Adipocyte (in vitro differentiated cells): ENCODE measurements at places on chromosomes 11 and 22.

GRCh38 chr11:48031602-48032001 is 51.2 kb downstream of the PTPRJ start:
- DNase-seq, result no peak

GRCh38 chr11:64067230-64067993 is 31.7 kb downstream of the FLRT1 start:
- no peak for DNase-seq

DNA sequence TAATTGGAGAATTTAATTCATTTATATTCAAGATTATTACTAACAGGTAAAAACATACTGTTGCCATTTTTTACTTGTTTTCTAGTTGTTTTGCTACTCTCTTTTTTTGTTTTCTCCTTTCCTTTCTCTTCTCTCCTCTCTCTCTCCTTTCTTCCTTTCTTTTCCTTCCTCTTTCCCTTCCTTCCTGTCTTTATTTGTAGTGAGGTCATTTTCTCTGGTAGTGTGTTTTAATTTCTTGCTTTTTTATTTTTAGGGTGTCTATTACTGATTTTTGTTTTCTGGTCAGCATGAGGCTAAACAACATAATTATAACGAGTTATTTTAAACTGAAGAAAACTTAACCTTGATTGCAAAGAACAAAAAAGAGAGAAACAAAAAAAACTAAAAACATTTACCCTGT is 112.4 kb upstream of the SERPIND1 start:
- DNase-seq, result no peak

DNA sequence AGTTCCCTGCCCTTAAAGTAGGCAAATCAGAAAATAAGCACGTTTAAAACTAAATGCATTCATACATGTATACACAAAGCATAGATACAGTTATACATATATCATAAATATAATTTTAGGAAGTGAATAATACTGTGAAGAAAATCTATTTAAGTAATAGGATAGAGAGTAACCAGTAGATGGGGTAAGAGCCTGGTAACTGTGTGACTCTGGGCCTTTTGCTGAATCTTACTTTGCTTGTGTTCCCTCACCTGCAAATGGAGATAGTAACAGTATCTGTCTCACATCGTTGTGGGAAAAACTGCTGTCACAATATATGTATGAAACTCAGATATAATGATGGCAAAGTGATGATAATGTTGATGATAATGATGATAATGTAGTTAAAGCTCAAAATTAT is 29.9 kb downstream of the MS4A2 start:
- DNase-seq, result no peak

DNA sequence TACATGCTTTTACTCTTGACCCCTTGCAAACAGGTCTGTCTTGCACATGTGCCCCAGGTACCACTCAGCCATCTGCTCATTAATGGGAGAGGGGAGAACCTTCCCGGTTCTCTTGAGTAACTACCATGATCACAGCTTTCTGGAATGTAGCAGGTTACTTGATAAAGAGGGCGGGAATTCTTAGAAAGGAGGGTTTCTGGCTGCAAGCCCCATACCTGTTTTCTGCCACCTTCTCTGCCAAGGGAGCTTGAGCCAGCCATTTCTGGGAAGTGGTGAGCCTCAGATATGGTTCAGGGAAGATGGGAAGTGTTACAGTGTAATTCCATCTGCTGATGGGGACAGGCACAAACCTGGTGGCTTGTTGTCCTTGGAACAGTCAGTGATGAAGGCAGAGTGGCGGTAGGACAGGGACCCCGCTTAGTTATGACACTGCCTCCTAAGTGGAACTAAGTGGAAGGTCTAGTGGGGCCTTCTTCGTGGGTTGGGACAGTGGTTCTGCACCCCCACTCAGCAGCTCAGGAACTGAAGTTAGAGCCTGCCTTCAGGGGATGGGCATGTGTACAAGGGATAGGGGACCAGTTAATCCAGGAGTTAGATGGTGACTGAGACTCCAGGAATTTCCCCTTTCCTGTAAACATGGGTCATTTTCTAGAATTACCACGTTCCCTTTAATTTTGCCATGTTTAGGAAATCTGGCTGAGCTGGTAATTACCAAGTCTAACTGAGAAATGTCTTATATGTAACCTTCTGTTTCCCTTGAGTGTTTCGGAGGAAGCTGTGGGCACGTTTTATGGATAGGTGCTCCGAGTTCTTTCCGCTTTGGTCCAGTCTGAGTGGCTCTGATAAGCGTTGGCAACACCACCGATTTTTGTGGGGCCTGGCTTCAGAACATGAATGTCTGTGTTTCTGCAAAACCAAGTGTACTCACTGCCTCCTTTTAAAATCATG is 35.3 kb downstream of the BCR start:
- DNase-seq, result peak; percentile 56

- no peak for DNase-seq
Measured at GRCh38 chr11:119635041-119635740, 93.8 kb downstream of the NECTIN1 start.
